ENCODE measurements at places on chromosomes 16 and 17. TPM values are rescaled to one million over a fixed set of nuclear protein-coding genes. Genes with fewer than 3 reads are reported as not detected.

The TSNAXIP1 gene
- 3.9 TPM for total RNA-seq

The SNRNP25 gene
- total RNA-seq = 23.9 TPM

The CENPT gene
- 52.0 TPM for total RNA-seq

The PRSS53 gene
- total RNA-seq = 2.0 TPM

The TBC1D28 gene
- not detected for total RNA-seq

The RUNDC3A gene
- total RNA-seq = not detected

The WNT9B gene
- total RNA-seq = not detected

The SLC13A2 gene
- not detected for total RNA-seq

The GINS2 gene
- 0.66 TPM for total RNA-seq

- H3K27me3 ChIP-seq = no peaks in the 10 kb centered on the region
- H3K4me3 ChIP-seq = no peak overlapping the region
- no peak overlapping the region for H3K27ac ChIP-seq
Observed at GRCh38 chr16:77445324-77445723, 10.5 kb upstream of the ADAMTS18 start.

DNA sequence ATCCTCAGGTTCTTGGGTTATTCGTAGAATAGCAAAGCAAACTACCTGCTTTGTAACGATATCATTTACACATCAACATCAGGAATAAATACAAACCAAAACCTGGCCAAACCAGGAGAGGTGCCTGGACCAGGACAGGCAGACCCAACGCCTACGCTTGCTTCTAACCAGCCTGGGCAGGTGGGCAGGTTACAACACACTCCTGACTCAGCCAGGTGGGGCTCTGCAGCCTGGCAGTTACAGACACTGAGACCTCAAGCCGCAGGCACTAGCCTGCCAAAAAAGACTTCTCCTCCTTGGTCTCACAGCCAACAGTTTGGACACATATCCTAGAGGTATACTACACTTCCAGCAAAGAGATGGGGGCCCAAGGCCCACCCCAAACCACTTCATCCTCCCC, 14.0 kb downstream of the ANKRD11 start:
- H3K36me3 ChIP-seq = no peaks in the 10 kb centered on the region
- no peak overlapping the region for H3K4me3 ChIP-seq
- DNase-seq = no peak
- no peaks in the 10 kb centered on the region for H3K27me3 ChIP-seq
- peak overlapping the region; percentile 10 for H3K27ac ChIP-seq

GRCh38 chr17:10034719-10035475, 129.8 kb upstream of the RCVRN start:
- peaks cover 5% of the 10 kb centered on the region for H3K4me1 ChIP-seq
- H3K27me3 ChIP-seq = no peaks in the 10 kb centered on the region
- no peak for DNase-seq

GRCh38 chr17:16013943-16014407, 14.4 kb downstream of the TTC19 start:
- H3K27me3 ChIP-seq = no peaks in the 10 kb centered on the region
- DNase-seq = no peak
- H3K4me1 ChIP-seq = no peaks in the 10 kb centered on the region
- no peak overlapping the region for H3K27ac ChIP-seq
- H3K4me3 ChIP-seq = no peak overlapping the region
- H3K36me3 ChIP-seq = no peaks in the 10 kb centered on the region

DNA sequence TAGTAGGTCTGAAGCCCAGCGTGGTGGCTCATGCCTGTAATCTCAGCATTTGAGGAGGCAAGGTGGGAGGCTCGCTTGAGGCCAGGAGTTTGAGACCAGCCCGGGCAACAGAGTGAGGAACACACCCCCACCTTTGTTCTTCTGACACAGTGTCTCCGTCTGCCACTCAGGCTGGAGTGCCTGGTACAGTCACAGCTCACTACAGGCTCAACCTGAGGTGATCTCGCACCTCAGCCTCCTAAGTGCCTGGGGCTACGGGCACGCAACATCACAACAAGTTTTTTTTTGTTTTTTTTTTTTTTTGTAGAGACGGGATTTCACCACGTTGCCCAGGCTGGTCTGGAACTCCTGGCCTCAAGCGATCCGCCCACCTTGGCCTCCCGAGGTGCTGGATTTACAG, 6.7 kb upstream of the TLCD3A start:
- H3K27ac ChIP-seq = no peak overlapping the region
- no peak overlapping the region for H3K4me3 ChIP-seq
- H3K4me1 ChIP-seq = no peaks in the 10 kb centered on the region

DNA sequence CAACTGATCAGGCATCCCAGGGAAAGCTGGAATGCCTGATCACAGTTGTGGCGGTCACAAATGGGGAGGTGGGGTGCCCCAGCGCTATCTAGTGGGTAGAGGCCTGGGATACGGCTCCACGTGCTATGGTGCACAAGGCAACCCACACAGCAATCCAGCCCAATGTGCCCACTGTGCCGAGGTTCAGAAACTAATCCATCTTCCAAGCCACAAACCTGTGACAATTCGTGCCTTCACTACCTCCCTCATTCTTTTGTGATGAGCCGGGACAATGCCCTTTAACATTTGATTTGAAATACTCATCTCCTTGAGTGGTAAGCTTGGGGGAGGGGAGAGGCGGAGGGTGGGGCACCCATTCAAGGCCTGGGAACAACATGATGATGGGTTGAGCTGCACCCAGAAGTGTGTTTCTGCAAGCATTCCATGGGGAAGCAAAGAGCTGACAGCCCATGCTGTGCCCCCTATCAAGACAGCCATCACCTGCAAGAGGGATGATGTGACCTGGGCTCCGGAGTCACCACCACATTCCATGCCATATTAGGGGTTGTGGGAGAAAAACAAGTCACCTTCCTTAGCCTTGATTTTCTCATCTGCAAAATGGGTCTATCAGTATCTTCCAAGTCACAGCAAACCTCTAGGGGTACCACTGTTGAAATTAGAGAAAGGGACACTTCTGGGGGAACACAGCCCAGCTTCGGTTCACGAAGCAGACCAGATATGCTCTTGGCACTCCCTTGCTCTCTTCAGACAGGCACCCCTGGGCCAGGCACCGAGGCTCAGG, 3.7 kb downstream of the ELOB start:
- H3K4me3 ChIP-seq = no peak overlapping the region
- peaks cover 12% of the 10 kb centered on the region for H3K36me3 ChIP-seq
- no peak overlapping the region for H3K27ac ChIP-seq
- H3K4me1 ChIP-seq = peaks cover 14% of the 10 kb centered on the region
- DNase-seq = no peak

DNA sequence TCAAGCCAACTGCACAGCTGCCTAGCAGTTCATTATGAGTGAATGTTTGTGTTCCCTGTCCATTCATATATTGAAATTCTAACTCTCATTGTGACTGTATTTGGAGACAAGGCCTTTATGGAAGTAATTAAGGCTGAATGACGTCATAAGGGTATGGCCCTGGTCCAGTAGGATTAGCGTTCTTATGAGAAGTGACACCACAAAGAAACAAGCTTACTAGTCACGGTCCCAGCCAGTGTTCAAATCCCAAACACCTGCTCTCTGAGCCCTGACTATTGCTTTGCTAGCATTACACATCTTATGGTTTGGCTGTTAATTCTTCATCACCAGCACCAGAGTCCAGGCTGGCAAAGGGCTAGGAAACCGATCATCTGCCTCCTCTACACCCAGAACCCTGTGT, 2.2 kb downstream of the ZNF668 start:
- H3K36me3 ChIP-seq = no peaks in the 10 kb centered on the region
- H3K4me3 ChIP-seq = peak overlapping the region; percentile 97
- no peak for DNase-seq
- peak overlapping the region; percentile 94 for H3K27ac ChIP-seq

DNA sequence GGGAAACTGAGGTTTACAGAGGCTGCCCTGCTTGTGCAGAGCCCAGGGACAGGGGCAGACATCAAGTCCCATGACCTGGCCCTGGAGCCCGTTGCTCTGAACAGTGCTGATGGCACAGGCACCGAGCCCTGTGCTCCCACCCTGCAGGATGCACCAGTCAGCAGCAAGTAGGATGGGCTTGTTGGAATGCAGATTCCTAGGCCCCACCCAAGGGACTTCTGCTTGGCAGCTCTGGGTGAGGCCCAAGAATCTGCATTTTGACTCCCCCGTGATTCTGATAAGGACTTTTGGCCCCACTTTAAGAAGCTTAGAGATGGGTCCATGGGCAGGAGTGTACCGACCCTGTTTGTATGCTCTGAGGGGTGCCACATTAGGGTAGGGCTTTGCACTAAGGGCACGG, 23.3 kb downstream of the LASP1 start:
- peak overlapping the region; percentile 64 for H3K27ac ChIP-seq
- no peaks in the 10 kb centered on the region for H3K27me3 ChIP-seq
- no peak for DNase-seq

DNA sequence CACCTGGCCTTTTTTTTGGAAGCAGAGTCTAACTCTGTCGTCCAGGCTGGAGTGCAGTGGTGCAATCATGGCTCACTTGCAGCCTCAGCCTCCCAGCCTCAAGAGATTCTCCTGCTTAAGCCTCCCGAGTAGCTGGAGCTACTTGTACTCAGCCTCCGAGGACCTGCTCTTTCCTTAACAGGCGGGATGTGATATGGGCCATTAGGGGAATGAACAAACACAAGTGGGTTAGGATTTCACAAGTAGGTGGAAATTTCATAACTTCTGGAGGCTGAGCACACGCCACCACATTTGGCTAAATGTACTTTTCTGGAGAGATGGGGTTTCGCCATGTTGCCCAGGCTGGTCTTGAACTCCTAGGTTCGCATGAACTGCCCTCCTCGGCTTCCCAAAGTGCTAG, 4.1 kb downstream of the PAM16 start:
- no peaks in the 10 kb centered on the region for H3K36me3 ChIP-seq
- H3K4me3 ChIP-seq = no peak overlapping the region
- no peaks in the 10 kb centered on the region for H3K27me3 ChIP-seq
- no peak for DNase-seq
- no peaks in the 10 kb centered on the region for H3K4me1 ChIP-seq

GRCh38 chr17:75712446-75712845, 8.8 kb upstream of the ITGB4 start:
- no peaks in the 10 kb centered on the region for H3K36me3 ChIP-seq
- H3K4me1 ChIP-seq = no peaks in the 10 kb centered on the region
- no peak overlapping the region for H3K4me3 ChIP-seq
- no peaks in the 10 kb centered on the region for H3K27me3 ChIP-seq
- DNase-seq = no peak

- H3K27me3 ChIP-seq = no peaks in the 10 kb centered on the region
- DNase-seq = no peak
- H3K36me3 ChIP-seq = peaks cover 6% of the 10 kb centered on the region
- no peaks in the 10 kb centered on the region for H3K4me1 ChIP-seq
- H3K27ac ChIP-seq = no peak overlapping the region
Observed at GRCh38 chr16:23570992-23571632, 13.6 kb downstream of the UBFD1 start.

- H3K4me1 ChIP-seq = peaks cover 23% of the 10 kb centered on the region
- H3K27me3 ChIP-seq = no peaks in the 10 kb centered on the region
Observed at GRCh38 chr16:21953541-21953902, 361 bp downstream of the UQCRC2 start.

All from breast epithelium (tissue), 4 donors.